ENCODE measurements at places on chromosomes 1 and 21. TPM values are rescaled to one million over a fixed set of nuclear protein-coding genes. Genes with fewer than 3 reads are reported as not detected.

The MYBPH gene
- not detected for total RNA-seq

The BTBD19 gene
- total RNA-seq: 17.2 TPM

The PPM1J gene
- total RNA-seq: 0.75 TPM

The PCAT6 gene
- 0.59 TPM for total RNA-seq

The SAMD11 gene
- total RNA-seq: not detected

The FCGR3A gene
- total RNA-seq: not detected

The F13B gene
- not detected for total RNA-seq

The CCDC30 gene
- total RNA-seq: 1.3 TPM

The FAM131C gene
- total RNA-seq: 0.23 TPM

The FCMR gene
- total RNA-seq: 49.3 TPM

The NTMT2 gene
- total RNA-seq: not detected

The OR2T11 gene
- not detected for total RNA-seq

The C1orf105 gene
- not detected for total RNA-seq

The CDKN2C gene
- 9.2 TPM for total RNA-seq

The WLS gene
- not detected for total RNA-seq

The DDOST gene
- total RNA-seq: 136 TPM

Data from activated CD4-positive, alpha-beta T cell treated with anti-CD3 and anti-CD28 coated beads for 36 hours (primary cell).